Stimulated activated CD4-positive, alpha-beta T cell treated with anti-CD3 and anti-CD28 coated beads, Interleukin-4, amount 100 ng/mL, for 4 hours (primary cell): ENCODE measurements at places on chromosomes 4 and X.
A peak's percentile ranks its signal among the peaks of the same experiment; 100 is the strongest.

DNA sequence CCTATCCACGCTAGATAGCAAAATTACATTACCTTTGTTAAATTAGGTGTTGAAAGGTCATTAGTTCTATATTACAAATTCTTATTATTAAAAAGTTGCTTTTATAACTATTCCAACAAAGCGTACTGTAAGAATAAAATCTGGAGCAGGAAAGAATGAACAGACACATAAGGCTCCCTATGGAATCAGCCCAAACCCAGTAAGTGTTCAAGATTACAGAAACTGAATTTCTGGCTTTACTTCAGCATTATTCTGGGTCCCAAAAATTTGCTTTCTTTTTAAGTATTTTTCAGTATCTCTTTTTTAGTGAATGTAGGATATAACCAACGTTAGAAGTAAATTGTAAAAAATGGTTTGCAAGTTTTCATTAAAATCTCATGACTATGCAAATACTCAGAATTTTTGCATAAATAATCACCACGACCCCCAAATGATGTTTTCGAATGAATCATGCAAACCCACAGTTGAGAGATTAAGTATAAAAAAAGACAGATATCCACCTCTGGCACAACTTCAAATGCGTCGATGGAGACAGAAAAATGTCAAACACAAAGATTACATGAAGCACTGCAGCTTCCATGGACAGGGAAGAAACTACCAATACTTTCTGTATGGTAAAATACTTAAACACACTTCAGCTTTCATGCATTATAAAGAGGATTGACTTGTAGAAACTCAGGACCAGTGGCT lies 238.5 kb downstream of the RASL11B start:
- DNase-seq, result no peak

- DNase-seq, result no peak
Measured at GRCh38 chr4:134216411-134216810, 14.8 kb upstream of the PABPC4L start.

DNA sequence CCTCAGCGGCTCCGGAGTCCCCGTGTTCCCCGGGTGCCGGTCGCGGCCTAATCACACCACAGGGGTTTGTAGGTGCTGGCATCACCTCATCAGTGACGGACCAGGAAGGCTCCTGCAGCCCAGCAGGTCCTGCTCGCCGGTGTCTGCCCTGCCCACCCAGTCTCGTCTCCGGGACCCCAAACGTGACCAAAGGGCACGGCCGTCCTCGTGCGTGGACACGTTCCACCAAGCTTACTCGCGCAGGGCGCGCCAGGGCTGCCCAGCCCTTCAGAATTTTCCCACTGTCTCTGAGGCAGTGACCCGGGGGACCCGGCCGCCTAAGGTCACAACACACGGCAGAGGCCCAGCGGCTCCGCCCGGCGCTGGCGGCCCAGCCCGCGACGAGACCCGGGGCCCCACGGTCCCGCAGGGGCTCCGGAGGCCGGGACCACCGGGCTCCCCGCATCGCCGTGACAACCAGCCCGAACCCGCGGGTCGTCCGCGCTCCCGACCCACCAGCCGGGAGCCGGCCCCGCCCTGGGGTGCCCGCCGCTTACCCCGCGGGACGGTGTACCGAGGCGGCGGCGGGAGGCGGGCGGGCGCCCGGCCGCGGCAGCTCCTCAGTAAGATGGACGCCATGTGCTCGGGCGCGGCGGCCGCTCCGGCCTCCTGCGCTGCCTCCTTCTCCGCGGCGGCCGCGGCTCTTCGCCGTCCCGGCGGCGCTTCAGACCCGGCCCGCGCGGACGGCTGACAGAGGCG lies 454 bp downstream of the LETM1 start:
- DNase-seq, result peak; percentile 16

DNA sequence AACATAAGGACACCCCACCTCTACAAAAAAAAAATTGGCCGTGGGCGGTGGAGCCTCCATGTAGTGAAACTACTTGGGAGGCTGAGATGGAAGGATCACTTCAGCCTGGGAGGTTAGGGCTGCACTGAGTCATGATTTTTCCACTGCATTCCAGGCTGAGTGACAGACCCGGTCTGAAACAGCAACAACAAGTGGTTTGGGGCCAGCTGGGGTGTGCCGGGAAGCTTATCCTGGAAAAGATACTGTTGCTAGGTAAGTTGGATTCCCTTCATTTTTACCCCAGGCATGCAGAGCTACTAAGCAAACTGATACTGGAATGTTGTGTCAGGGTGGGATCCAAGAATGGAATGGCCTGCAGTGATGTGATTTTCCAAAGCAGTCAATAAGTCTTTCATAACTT lies 57.0 kb downstream of the XAGE2 start:
- no peak for DNase-seq

DNA sequence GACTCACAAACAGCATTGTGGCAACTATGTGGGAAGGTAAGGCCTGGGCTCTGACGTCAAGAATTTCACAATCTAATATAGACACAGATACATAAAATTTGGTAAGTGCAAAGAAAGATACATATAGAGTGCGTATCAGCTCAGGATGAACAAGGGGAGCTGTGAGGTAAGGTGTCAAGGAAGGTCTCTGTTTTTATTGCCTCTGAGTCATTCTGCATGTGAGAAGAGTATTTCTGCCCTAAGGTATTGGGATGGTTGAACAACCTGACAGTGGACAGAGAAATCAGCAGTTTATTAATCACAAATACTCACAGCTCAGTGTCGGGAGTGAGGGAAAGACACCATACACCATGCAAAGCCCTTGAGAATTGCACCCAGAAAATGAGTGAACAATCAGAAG lies 89.8 kb downstream of the COMMD8 start:
- DNase-seq, result no peak

- DNase-seq, result no peak
Measured at GRCh38 chr4:133972586-133972985, 229.0 kb downstream of the PABPC4L start.

GRCh38 chrX:135389243-135389642 lies 32.5 kb upstream of the SMIM10L2A start:
- DNase-seq, result no peak

DNA sequence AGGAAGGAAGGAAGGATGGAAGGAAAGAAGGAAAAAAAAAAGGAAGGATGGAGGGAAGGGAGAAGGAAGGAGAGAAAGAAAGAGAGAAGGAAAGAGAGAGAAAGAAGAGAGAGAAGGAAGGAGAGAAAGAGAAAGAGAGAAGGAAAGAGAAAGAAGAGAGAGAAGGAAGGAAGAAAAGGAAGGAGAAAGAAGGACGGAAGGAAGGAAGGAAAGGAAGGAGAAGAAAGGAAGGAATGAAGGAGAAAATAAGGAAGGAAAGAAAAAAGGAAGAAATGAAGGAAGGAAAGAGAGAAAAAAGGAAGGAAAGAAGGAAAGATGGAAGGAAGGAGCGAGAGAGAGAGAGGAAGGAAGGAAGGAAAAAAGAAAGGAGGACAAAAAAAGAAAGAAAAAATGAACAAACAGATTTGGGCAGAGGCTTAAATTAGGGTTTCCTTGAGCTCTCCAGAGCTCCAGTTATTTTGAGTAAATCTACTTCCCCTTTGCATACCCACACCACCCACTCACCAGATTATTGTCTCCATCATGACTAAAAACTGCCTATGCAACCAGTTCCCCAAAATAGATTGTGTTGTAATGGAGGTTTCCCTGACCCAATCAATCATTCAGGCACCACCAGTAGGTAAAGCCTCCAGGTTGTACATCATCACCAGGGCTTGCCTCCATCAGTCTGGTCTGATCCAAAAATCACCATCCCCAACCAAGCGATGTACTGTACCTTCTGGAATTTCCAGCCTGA lies 1722.9 kb upstream of the PCDH10 start:
- no peak for DNase-seq

- no peak for DNase-seq
Measured at GRCh38 chr4:38009421-38009820, 49.2 kb downstream of the PTTG2 start.
